DMS79 treated with DMSO at 0.1 percent for 48 hours (cell line): ENCODE measurements at places on chromosomes 7 and 10.

- no peak for DNase-seq
Measured at GRCh38 chr7:101575721-101576120, 53.4 kb downstream of the MYL10 start.

- DNase-seq, result no peak
Measured at GRCh38 chr7:103651593-103652377, 205.8 kb upstream of the SLC26A5 start.

GRCh38 chr10:84269773-84270172 is 24.9 kb downstream of the RGR start:
- DNase-seq, result no peak

DNA sequence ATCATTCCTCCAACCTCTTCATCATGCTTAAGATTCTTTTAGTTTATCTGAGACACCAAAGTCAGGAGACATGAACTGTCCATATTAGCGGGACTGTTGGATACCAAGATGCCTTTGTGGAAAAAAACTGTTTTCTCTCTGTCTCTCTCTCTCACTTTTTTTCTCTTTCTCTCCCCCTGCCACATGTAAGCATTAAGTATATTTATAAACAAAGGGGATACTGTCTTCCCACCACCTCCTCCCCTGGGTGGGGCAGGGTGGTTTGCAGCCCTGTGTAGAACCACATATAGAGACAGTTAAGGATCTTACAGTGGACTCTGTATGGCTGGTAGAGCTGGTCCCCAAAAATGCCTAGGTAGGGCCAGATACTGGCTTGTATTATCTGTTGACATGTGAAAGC is 101.3 kb downstream of the GLI3 start:
- DNase-seq, result no peak

DNA sequence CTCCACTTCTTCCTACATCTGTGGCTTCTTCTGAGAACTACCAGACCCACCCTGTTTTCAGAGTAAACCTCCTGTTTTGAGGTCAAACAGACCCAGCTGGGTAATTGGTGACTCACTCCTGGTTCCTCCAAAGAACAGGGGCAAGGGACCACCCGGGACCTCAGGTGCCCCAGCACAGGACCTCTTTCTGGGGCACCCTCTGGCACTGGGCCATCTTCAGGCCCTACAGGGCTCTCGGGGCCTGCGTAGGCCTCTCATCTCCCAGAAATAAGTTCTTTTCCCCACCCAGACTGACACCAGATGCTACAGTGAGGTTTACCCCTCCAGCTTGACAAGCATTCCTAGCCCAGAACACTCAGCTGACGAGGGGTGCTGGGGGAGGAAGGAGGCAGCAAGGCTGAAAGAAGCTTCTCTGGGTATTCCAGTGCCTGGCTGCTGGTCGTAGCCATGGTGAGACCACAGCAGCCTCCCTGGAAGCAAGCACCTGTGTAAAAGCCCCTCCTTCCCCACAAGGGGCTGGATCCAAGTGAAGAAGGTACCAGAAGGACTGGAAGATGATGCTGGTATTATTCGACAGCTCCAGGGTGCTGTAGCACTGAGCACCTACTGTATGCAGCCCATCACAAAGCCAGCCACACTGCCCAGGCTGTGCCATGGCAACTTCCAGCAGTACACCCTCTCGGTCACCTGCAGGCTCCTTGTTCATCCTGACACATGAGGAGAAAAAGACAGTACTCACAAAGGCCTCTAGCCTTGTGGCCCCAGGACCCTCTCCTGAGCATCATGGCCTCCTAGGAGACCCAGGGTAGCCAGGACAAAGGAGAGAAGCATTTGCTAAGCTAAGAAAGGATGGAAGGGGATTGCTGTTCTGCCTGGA is 47.4 kb downstream of the ALOX5 start:
- no peak for DNase-seq

- DNase-seq, result no peak
Measured at GRCh38 chr10:49276596-49276995, 22.4 kb upstream of the C10orf71 start.

- DNase-seq, result no peak
Measured at GRCh38 chr7:151710121-151710640, 166.7 kb downstream of the PRKAG2 start.

GRCh38 chr7:13745530-13745929 is 243.9 kb downstream of the ETV1 start:
- DNase-seq, result no peak

DNA sequence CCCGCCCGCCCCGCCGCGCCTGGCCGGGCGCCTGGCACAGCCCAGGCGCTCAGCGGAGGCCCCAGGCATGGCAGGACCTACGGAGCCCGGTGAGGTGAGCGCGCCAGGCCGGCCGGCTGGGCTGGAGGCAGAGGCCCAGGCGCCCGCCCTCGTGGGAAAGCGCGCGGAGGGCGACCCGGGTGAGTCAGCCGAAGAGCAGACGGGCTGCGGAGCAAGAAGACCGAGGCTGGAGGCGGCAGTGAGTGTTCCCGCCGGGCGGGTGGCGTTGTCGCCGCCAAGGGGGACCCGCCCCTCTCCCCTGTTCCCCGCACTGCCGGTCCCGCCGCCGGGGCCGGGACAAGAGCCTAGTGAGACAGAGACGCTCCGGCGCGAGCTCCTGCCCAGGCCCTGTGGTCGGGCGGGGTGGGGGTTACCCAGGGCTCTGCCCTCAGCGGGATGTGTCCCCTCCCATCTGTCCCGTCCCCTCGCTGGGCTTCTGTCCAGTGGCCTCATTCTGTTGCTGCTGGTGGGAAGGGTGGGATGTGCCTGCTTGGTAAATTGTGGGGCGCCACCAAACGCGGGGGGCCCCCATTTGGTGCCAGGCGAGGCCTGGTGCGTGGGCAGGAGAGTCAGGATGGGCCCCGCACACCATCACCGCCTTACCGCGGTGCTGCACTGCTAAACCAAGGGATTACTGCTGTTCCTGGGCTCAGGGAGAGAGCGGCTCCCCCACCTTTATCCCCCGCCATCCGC is 17.0 kb upstream of the NODAL start:
- DNase-seq, result no peak

GRCh38 chr7:49631960-49632359 is 141.5 kb upstream of the VWC2 start:
- DNase-seq, result no peak

DNA sequence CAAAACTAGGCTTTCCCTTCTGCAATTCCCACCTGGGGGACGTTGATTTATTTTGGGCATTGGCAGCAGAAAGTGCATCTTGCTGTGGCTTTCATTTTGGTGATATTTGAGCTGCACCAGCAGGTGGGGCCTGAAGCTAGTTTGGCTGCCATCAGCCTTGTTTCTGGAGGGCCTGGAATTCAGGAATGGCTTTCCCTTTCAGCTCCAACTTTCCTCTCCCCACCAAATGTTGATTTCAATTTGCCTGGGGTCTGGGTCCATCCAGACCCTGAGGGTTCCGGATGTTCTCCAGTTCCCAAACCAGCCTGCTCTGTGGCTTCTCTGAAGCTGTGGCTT is 640.4 kb downstream of the TYW1 start:
- DNase-seq, result no peak

DNA sequence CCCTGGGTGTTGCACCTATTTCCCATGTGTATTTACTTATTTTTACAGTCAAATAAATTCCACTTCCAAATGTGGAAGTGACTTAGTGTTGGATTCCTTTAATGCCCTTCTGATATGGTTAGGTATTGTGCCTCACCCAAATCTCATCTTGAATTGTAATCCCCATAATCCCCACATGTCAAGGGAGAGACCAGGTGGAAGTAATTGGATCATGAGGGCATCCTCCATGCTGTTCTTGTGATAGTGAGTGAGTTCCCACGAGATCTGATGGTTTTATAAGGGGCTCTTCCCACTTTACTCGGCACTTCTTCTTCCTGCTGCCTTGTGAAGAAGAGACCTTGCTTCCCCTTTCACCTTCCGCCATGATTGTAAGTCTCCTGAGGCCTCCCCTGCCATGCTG is 136.9 kb downstream of the SNX10 start:
- no peak for DNase-seq

DNA sequence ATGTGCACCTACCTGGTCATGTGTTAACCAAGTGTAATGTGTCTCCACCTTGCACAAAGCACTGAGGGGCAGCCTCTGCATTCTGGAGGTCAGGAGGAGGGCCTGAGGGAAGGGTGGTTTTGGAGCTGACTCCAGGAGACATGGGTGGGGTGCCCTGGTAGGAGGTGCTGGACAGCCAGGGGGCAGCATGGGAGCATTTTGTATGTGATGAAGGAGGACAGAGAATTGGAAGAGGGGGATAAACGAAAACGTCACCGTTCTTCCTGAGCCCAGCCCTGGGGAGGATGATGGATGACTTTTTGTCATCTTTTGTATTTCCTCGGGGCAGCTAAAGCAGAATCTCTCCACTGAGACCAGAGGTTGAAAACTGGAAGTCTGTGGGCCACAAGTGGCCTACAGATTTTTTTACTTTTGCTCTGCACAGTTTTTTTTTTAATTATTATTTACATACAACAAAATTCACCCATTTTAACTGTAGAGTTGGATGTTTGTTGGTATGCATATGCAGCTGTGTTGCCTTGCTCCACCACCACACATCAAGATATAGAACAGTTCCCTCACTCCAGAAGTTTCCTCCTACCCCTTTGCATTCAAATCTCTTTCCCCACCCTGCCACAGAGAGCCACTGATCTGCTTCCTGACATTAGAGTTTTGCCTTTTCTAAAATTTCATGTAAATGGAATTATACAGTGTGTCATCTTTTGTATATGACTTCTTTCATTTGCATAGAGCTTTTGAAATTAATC is 242.5 kb downstream of the VTI1A start:
- DNase-seq, result no peak

DNA sequence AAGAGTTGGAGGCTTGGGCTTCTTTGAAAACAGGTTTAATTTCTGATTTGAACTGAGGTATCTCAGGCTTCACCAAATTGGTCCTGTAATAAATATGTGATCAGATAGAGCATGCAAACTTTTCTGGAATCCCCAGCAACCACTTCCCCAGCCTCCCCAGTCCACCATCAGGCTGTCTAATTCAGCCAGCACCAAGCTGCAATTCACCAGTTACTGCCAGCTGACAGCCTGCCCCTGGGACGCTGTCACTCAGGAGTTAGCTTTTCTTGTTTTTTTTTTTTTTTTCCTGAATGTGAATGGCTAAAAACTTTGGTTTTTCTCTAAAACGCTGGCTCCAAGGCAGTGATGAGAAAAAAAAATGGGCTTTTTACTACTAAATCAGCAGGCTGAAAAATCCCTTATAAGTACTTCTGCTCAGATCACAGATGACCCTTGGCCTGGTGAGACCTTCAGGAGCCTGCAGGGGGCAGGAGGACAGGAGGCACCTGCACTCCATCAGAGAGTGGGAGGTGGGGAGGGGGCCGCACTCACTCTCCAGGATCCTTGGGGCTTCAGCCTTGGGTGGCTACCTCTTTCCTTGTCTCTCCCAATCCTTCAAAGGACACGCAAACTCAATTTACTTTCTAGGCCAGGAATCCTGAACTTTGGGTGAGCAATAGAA is 349.4 kb downstream of the GATA3 start:
- no peak for DNase-seq

- DNase-seq, result no peak
Measured at GRCh38 chr7:42945821-42946626, 13.8 kb downstream of the MRPL32 start.

- DNase-seq, result no peak
Measured at GRCh38 chr10:22705527-22705926, 8.9 kb downstream of the PIP4K2A start.

DNA sequence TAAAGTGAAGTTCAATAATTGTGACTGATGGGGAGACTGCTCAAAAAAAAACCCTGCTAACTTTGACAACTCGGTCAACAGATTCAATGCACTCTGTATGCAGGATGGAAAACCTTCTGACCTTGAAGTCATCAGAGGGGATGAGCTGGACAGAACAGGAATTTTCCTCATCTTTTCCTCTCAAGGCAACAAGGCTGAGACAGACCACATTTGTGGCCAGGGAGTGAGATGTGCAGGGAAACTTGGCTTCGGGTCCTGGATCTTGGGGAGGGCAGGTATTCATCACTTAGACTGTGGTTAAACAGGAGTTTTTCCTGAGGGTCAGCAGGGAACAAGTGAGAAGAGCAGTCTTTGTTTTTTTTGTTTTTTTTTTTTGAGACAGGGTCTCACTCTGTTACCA is 100.6 kb downstream of the BAMBI start:
- DNase-seq, result no peak

- DNase-seq, result no peak
Measured at GRCh38 chr7:101124376-101125056, 2.4 kb upstream of the SERPINE1 start.
